ENCODE measurements at places on chromosomes 11 and 22.

- DNase-seq, result no peak
These were observed 53.6 kb downstream of the SCUBE1 start for GRCh38 chr22:43289531-43289963.

DNA sequence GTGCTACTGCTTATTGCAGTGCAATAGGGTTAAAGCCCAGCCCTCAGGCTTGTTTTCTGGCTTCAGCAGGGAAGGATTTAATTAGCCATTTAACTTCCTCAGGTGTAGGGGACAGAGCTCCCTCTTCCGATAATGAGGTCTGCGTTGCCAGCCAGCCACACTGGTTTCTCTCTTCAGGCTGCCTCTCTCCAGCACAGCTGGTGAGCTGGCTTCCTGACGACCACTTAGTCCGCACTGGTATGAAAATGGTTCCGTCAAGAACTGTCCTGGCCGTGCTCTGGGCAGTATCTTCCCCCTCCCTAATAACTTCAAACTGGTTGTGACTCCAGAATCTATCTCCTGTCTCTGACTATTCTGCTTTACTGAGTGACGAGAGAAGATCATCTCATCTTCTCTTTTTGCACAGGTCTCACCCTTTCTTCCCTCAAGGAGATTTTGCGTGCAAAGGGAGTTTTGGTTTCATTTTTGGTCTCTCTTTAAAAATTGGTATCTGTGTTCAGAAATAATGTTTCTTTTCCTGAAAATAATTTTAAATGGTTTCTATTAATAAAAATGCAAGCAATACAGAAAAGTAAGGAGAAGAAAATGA lies 49.2 kb downstream of the CNTN5 start:
- no peak for DNase-seq

DNA sequence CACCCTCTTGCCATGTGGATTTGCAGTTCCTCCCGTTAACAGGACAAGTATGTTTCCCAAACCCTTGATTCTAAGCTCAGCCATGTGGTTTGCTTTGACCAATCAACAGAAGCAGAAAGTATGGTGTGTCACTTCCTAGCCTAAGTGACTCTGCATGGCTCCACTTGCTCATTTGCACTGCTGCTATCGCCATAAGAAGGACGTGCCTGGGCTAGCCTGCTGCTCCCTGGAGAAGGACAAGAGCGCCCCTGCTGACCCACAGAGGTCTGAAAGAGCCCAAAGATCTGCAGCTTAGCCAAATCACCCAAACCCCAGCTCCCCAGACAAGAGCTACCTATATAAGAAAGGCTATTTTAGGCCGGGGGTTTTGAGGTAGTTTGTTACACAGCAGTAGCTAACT lies 18.0 kb downstream of the TBRG1 start:
- no peak for DNase-seq

DNA sequence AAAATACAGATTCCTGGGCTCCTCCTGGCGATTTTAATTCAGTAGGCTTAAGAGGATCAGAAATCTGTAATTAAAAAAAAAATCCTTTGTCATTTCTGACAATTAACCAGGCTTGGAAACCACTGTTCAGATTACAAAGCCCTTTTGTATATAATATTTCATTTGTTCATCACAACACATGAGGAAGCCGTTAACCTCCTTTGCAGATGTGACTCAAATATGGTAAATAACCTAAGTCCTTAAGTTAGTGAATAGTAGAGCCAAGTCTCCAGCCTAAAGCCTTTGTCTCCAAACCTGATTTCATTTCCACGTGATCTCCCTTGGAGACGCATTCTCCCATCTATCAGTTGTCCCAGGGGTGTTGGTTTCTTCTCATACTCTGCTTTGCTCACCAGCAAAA lies 67.6 kb downstream of the UBASH3B start:
- no peak for DNase-seq

DNA sequence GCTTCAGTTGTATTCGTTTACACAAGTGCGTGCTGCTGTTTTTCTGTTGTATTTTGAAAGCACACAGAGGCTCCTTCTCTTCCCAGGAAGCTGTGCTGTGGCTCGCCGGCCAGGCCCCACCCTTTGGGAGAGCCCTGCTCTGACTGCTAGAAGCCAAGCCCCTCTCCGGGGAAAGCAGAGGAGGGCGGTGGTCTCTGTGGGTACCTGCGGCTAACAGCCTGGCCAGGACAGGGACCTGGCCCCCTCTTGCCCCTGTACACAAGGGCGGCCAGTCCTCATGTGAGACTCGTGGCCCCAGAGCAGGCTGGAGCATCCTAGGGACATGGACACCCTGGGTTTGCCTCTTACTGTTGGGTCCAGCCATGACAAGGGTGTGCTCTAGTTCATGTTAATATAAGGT lies 14.8 kb downstream of the MOB2 start:
- DNase-seq, result no peak

DNA sequence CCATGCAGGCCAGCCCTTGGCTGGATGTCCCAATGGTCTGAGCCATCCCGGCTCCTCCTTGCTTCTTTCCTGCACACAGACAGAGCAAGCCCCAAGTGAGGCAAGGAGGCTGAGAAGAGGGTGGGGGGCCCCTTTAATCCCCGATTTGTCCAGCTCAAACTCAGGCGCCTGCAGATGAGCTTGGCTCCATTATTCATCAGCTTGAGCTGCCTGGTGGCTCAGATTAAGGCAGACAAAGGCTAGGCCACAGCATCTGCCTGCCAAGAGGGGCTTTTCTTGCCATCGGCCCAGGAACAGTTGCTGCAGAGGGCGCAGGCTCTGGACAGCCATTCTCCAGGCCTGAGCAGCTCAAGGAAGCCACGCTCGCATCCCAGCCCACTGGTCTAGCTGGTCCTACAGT lies 35.4 kb downstream of the LMO1 start:
- DNase-seq, result no peak

DNA sequence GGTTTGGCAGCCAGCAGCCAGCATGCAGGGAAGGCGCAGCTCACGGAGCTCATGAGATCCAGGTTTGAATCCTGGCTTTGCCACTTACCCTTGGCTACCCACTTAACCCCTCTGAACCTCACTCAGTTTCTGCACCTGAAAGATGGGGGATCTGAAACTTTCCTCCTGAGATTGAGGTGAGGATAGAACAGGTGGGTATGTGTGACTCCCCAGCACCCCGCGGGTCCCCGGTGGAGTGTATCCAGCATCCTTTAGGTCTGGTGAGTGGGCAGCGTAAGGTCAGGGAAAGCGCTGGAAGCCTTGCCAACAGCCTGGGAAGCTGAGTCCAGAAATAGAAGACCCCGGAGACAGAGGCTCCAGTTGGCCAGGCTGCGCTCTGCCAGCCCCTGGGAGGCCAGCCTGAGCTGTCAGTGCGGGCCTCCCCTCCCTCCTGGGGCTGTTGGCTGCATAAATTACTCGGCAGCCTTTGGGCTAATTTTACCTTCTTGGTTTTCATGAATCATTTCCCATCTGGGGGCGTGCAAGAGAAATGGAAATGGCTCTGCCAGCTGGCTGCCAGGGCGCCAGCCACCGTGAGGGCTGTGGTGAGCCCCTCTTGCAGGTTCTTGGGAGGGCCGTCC lies 17.6 kb downstream of the PRDM11 start:
- no peak for DNase-seq

DNA sequence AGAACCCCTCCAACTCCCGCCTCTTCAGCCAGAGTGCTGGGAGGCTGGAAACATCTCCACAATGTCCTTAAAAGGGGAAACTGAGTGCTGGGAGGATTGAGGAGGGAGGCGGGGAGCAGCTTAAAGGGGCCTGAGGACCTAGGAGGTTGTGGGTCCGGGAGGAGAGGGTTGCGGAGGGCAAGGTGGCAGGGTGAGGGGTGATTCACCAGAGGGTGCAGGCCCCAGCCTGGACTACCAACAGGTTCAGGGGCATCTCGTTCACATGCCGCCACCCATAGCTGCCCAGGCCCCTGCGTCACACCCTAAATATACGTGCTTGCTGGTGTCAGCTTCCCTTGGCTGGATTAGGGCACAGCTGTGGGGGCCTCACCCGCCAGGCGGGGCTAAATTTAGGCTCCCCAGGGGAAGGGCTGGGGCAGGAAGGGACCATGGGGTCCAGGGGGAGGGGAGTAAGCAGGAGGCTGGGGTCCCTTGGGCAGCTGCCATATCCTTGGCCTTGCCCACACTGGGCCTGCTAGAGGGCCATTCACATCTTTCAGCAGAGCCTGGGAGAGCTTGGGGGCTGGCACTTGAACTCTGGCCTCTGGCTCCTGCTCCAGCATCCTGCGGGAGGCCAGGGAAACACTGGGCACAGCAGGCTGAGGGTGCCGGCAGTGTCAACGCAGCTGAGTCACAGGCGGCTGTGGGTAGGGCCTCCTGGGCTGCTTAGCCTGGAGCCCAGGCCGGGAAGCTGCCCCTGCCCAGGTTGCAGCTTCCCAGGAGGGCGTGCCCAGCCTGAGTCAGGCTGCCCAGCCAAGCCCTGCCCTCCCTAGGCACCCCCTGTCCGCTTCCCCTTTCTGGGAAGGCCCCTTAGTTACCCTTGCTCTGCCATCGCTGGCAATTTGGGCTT lies 1.3 kb downstream of the EHBP1L1 start:
- DNase-seq, result no peak

DNA sequence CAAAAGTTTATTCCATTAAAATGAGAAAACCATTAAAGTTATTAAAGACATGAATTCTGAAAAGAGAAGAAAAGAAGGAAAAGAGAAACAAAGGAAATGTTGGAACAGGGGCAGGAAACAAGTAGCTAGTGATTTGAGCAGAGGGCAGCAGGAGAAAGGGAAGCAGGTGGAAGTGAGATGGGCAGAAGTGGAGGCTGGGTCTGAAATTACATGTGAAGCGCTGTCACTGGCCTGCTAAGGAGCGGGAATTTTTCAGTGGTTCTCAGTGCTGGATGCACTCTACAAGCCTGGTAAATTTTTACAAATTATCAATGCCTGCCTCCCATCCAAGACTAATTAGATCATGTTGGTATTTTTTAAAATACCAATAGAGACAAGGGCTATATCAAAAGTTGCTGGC lies 48.4 kb downstream of the NOX4 start:
- DNase-seq, result no peak

GRCh38 chr22:40757071-40757470 lies 62.1 kb downstream of the SLC25A17 start:
- no peak for DNase-seq

- no peak for DNase-seq
These were observed 136.3 kb downstream of the SNX19 start for GRCh38 chr11:130779943-130780342.

- DNase-seq, result no peak
These were observed 9.8 kb downstream of the KRTAP5-6 start for GRCh38 chr11:1706634-1707400.

DNA sequence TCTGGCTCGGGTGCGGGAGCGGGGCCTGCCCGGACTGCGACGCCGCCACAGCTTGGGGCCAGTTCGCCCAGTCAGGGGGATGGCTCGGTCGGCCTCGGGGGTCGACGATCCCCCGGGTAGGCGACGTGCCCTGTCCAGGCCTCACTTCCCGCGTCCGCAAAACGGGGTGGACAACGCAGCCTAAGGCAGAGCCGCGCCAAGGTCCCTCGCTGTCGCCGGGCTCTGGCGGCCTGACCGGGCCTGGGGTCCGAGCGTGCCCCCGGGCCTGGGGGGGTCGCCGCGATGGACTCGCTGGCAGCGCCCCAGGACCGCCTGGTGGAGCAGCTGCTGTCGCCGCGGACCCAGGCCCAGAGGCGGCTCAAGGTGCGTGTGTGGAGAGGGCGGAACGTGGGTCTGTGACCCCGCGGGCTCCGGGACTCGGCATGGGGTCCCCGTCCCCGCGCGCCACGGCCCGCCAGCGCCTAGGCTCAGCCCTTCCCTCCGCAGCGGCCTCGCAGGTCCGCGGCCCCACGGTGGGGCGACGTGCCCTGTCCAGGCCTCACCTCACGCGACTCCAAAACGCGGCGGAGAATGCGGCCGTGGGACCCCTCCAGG lies 4.2 kb downstream of the SEPTIN5 start:
- no peak for DNase-seq

- no peak for DNase-seq
These were observed 869.7 kb downstream of the BRD1 start for GRCh38 chr22:48957987-48958321.

DNA sequence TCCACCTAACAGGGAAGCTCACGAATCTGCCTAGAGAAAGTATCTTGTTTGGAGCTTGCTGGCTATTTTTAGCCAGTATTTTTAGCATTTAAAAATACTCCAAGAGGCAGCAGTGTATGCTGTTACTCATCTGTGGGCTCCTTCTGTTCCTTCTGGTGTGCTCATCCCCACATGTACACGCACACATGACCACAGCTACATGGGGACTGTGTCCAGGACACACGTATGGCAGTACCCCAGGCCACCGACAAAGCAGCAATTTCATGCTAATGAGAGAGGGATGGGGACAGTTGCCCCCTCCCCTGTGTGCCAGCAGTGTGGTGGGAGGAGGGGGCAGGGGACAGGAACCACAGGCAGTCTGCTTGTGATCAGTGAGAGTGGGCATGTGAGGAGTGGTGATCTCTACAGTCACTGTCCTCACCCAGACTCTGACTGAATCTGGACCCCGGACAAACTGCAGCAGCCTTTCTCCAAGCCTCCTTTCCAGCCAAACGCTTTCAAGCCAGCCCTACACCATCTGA lies 16.4 kb downstream of the USP2 start:
- DNase-seq, result no peak

DNA sequence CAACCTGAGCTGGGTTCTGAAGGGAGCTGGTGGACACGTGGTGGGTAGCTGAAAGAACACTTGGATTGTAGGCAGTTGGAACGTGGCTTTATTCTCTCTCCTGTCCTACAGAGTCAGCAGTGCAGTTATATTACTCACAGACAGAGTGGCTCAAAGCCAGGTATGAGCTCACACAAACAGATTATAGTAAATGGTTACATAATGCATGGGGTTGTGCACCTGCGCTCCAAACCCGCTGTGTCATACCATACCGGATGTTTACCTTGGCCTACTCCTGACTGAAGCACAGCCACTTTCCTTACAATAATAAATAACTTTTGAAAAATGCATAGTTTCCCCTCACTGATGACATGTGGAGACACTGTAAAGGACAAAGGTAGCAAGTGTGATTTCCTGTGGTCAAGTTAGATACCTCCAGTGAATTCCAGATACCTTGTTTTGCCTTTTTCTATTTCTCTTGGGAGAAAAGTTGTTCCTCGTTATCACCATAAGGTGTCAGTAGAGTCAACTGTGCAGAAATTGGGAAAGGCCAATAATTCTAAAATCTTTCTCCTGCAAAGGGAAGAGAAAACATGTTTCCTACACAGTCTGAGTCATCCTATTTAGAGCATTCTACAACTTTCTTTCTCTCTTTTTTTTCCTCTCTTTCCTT lies 13.5 kb downstream of the MS4A6A start:
- DNase-seq, result no peak

DNA sequence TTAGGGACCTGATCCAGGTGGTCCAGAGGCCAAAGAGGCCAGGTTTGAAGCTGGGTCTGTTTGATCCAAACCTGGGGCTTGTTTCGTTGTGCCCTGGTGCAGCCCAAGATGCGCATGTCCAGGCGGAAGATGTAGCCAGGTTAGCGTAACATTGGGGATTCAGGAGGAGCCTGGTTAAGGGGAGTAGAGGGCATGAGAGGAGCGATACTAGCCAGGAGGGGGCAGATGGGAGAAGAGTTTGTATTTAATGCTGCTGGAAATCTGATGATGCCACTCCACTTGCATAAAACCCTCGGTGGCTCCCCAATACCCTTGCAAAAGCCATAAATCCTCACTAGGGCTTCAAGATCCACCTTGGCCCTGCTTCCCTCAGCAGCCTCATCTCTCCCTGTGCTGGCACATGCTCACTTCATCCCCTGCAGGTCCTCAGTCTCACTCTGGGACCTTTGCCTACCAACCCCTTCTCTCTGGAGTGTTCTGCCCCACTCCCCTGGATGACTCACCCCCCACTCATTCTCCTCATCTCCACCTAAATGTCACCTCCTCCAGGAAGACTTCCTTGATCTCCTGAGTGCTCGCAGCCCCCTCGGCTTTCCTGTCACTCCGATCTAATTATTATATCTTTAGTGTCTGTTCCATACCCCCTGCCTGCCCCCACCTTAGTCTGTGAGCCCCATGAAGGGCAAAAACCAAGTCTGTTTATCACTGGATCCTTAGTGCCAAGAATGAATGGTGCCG lies 95.9 kb downstream of the MIAT start:
- DNase-seq, result no peak
